Frontal cortex (tissue), 4 donors: ENCODE measurements at places on chromosomes 12 and 14. TPM values are rescaled to one million over a fixed set of nuclear protein-coding genes. Genes with fewer than 3 reads are reported as not detected.
A peak's percentile ranks its signal among the peaks of the same experiment; 100 is the strongest.

SPX gene
- total RNA-seq: 0.41 TPM

CLEC6A gene
- total RNA-seq: not detected

TRHDE gene
- 40.4 TPM for total RNA-seq

TRPV4 gene
- total RNA-seq: not detected

DNA sequence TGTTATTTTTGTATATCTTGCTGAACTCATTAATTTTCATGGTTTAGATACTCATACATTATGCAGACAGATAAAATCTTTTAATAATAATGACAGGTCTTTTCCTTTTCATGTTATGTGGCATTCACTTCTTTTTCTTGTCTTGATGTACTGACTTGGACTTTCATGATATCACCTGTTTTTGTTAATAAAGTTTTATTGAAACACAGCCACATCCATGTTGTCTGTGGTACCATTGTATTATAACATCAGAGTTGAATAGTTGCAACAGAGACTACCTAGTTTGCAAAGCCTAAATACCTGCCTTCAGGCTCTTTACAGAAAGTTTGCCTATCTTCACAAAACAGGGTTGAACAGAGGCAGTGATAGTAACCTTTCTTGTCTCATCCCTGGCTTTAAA lies 85.1 kb downstream of the RGS6 start:
- DNase-seq: no peak

- no peak for DNase-seq
These were observed 91.6 kb downstream of the TPH2 start for GRCh38 chr12:72030277-72030676.

- DNase-seq: no peak
These were observed 157.6 kb downstream of the DUSP6 start for GRCh38 chr12:89194683-89195082.

GRCh38 chr14:68598621-68599447 lies 194.0 kb downstream of the ZFP36L1 start:
- peak; percentile 27 for DNase-seq

DNA sequence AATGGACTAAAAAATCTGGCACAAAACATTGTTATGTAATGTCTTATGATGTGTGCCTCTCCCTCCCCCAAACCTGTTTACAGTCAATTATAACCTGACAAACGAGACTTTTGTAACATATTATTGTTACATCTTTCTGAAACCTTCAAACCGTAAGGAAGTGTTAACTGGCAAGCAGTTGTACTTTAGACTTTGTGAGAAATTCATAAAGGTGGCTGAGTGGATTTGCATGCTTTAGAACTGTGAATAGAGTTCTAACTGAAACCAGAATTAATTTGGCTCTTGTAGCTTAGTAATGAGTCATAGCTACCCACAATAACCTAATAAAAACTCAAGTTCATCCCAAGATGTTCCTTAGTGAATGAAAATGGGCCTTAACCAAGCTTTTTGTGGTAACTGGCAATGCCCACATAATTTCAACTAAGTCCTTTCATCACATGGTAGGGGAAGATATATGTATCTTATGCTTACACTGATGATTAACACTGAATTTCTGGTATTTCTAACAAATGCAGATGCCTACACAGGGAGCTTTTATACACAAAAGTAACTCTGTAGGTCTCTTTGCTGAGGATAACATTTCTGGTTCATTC lies 29.7 kb downstream of the RAD9B start:
- DNase-seq: no peak

DNA sequence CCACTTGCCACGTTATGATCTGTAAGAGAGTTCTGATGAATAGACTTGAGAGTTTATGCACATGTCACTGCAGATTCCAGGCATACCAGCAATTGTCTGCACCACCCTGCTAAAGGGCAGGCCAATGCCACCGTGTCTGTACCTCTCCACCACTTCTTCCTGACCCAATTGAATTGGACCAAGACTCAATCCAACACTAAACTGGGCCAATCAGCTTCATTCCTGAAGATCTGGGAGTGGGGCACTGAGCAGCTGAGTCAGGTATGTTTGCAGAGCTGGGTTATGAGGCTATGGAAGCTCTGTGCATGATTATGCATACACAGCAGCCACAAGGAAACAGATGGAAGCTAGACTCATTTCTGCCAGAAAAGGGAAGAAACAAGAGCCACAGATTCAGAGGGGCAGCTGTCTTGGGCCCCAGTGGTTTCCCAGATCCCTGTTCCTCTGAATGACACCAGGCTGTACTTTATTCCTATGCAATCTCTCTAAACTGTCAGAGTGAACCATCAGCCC lies 28.0 kb downstream of the DAO start:
- DNase-seq: no peak

DNA sequence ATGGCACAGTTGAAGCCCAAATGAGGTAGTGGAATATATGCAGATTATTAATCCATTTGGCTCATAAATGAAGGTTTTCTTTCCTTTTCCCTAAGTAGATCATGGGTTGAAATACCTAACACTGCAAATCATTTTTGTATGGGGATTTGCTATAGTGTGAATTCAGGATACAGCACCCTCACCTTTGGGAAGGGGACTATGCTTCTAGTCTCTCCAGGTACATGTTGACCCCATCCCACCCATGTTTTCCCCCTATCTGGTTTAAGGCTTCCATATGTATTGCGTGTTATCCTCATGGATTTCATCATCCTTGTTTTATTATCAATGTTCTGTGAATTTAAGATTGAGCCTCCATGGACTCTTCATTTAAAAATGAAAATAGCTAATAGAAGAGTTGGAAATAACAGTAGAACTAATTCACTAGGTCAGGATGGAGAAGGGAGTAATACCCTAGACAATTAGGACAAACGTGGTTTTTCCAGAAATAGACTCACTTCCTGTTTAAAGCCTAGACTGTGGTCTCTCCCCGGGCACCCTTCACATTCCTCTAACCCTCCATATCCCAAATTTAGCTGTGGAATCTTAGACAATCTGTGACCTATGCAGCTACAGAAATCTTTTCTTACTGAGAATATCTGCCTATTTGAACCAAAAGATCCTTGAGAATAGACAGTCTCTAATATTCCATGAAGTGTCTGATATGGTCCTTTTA lies 56.5 kb downstream of the DAD1 start:
- no peak for DNase-seq
